Chondrocyte (in vitro differentiated cells): ENCODE measurements at places on chromosomes 7 and 10.
A peak's percentile ranks its signal among the peaks of the same experiment; 100 is the strongest.

GRCh38 chr10:35937546-35937945 lies 295.4 kb upstream of the FZD8 start:
- H3K4me3 ChIP-seq = no peak overlapping the region
- peaks cover 3% of the 10 kb centered on the region for H3K36me3 ChIP-seq
- no peaks in the 10 kb centered on the region for H3K27me3 ChIP-seq
- peaks cover 46% of the 10 kb centered on the region for H3K4me1 ChIP-seq
- DNase-seq = no peak
- no peak overlapping the region for H3K27ac ChIP-seq

GRCh38 chr10:84005403-84005802 lies 133.9 kb upstream of the GHITM start:
- H3K27ac ChIP-seq = no peak overlapping the region
- H3K36me3 ChIP-seq = no peaks in the 10 kb centered on the region
- H3K4me3 ChIP-seq = no peak overlapping the region
- DNase-seq = no peak

DNA sequence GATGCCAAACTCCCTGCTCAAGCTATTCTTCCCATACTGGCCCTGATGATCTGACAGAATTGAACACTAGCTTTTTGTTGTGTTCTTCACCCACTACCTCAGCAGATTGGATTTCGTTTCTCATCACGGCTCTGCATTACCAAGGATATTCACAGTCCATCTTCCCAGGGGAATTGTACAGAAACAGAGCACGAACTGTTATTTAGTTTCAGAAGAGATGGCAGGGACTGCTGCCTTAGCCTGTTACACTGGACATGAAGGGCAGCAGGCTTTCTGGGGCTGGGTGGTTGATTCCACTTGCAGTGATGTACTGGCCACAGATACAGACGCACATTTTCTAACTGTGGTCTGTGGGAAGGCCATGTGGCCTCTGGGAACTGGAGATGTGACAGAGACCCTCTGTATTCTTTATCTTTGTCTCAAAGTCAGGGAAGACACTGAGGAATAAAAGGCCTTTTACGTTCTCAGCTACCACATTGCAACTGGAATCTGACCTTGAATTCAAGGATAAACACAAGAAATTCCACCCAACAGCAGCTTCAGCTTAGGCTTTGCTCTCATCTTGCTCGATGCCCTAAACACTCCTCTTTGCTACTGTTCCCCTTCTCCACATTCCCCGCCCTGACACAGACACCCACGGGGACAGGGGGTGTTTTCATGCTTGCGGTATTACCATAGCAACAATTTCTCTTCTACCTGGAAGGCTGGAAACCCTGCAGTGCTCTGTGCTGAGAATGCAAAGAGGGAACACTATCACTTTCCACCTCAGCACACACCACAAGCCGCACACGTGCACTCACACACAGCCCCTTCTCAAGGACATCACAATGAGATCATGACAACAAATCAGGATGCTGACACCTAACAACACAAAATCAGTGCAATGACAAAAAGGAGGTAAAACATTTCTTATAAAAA lies 81.7 kb downstream of the RNF216 start:
- no peak overlapping the region for H3K4me3 ChIP-seq
- DNase-seq = no peak
- H3K36me3 ChIP-seq = peaks cover 10% of the 10 kb centered on the region
- H3K27me3 ChIP-seq = no peaks in the 10 kb centered on the region
- peak overlapping the region; percentile 96 for H3K27ac ChIP-seq
- peaks cover 86% of the 10 kb centered on the region for H3K4me1 ChIP-seq

GRCh38 chr7:70674571-70675010 lies 457.4 kb upstream of the GALNT17 start:
- H3K27ac ChIP-seq = no peak overlapping the region
- H3K36me3 ChIP-seq = no peaks in the 10 kb centered on the region
- no peak overlapping the region for H3K4me3 ChIP-seq
- no peak for DNase-seq

DNA sequence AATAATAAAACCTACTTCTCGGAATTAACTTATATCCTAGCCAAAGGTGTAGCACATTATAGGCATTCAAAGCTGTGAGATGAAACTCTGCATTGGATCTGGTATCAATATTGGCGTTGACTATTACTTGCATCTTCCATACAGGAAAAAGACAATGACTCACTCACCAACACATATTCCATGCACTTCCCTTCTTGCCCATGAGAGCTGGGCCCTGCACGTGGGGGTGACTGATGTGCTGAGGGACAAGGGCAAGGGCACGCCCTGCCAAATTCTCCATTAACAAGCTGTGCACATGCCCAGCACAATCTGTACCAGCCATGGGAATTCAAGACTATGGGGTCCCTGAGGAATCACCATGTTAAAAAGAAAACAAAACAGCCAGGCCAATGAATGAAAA lies 188.1 kb upstream of the PDE1C start:
- no peak overlapping the region for H3K27ac ChIP-seq
- H3K4me3 ChIP-seq = no peak overlapping the region
- no peaks in the 10 kb centered on the region for H3K36me3 ChIP-seq

- H3K27me3 ChIP-seq = peaks cover 7% of the 10 kb centered on the region
- H3K4me3 ChIP-seq = no peak overlapping the region
- no peak overlapping the region for H3K27ac ChIP-seq
- H3K4me1 ChIP-seq = peaks cover 18% of the 10 kb centered on the region
- no peaks in the 10 kb centered on the region for H3K36me3 ChIP-seq
These were observed 734.3 kb upstream of the POT1 start for GRCh38 chr7:125663961-125664360.

DNA sequence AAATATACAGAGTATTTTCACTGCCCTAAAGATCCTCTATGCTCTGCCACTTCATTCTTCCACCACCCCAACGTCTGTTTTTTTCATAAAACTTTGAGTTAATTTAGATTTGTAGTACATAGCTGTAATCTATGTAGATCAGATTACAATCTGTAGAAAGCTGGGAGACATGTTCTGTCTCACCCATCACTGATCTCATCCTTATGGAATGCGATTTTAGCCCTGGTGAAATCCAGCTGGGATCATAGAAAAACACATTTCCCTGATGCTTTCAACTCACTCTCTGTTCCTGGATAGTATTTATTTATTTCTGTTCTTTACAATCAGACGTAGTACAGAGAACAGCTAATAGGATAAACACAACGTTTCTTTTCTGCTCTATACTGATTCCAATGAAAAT lies 521.0 kb downstream of the KIF20B start:
- no peaks in the 10 kb centered on the region for H3K27me3 ChIP-seq
- no peak overlapping the region for H3K27ac ChIP-seq
- H3K4me3 ChIP-seq = no peak overlapping the region
- peaks cover 12% of the 10 kb centered on the region for H3K4me1 ChIP-seq
- no peaks in the 10 kb centered on the region for H3K36me3 ChIP-seq

GRCh38 chr7:41148521-41148951 lies 554.4 kb downstream of the INHBA start:
- no peak for DNase-seq
- peaks cover 19% of the 10 kb centered on the region for H3K4me1 ChIP-seq
- no peaks in the 10 kb centered on the region for H3K36me3 ChIP-seq
- H3K27ac ChIP-seq = no peak overlapping the region
- H3K4me3 ChIP-seq = no peak overlapping the region
- H3K27me3 ChIP-seq = no peaks in the 10 kb centered on the region

- H3K36me3 ChIP-seq = no peaks in the 10 kb centered on the region
- DNase-seq = no peak
- H3K4me1 ChIP-seq = no peaks in the 10 kb centered on the region
- no peak overlapping the region for H3K4me3 ChIP-seq
- no peak overlapping the region for H3K27ac ChIP-seq
These were observed 27.0 kb upstream of the HIBADH start for GRCh38 chr7:27689591-27690164.

GRCh38 chr7:159157714-159158113 lies 13.0 kb upstream of the VIPR2 start:
- DNase-seq = no peak
- peaks cover 23% of the 10 kb centered on the region for H3K27me3 ChIP-seq
- no peak overlapping the region for H3K4me3 ChIP-seq
- H3K36me3 ChIP-seq = no peaks in the 10 kb centered on the region

- no peaks in the 10 kb centered on the region for H3K27me3 ChIP-seq
- H3K27ac ChIP-seq = no peak overlapping the region
- H3K4me1 ChIP-seq = peaks cover 8% of the 10 kb centered on the region
- DNase-seq = no peak
- peaks cover 2% of the 10 kb centered on the region for H3K36me3 ChIP-seq
These were observed 273.1 kb downstream of the AGMO start for GRCh38 chr7:15288741-15289140.

GRCh38 chr10:59508296-59508695 lies 145.9 kb upstream of the FAM13C start:
- no peak for DNase-seq
- H3K27me3 ChIP-seq = peaks cover 14% of the 10 kb centered on the region
- H3K4me3 ChIP-seq = no peak overlapping the region
- no peaks in the 10 kb centered on the region for H3K36me3 ChIP-seq

DNA sequence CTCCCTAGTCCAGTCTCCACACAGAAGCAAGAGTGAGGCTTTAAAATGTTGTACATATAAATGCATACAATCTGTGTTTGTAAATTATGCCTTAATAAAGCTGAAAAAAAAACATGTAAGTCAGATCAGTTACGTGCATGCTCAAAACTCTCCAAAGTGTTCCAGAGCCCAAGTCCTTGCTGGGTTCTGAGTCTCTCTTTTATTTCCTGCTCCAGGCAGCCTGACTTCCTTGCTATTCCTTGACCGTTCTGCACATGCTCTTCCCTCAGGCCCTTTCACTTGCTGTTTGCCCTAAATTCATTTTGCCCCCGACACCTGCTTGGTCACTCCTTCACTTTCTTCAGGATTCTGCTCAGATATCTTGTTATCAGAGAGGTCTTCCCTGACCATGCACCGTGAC lies 770.1 kb downstream of the PHTF2 start:
- H3K27me3 ChIP-seq = no peaks in the 10 kb centered on the region
- DNase-seq = no peak
- no peak overlapping the region for H3K4me3 ChIP-seq
- H3K4me1 ChIP-seq = no peaks in the 10 kb centered on the region
- H3K27ac ChIP-seq = no peak overlapping the region
- H3K36me3 ChIP-seq = no peaks in the 10 kb centered on the region

DNA sequence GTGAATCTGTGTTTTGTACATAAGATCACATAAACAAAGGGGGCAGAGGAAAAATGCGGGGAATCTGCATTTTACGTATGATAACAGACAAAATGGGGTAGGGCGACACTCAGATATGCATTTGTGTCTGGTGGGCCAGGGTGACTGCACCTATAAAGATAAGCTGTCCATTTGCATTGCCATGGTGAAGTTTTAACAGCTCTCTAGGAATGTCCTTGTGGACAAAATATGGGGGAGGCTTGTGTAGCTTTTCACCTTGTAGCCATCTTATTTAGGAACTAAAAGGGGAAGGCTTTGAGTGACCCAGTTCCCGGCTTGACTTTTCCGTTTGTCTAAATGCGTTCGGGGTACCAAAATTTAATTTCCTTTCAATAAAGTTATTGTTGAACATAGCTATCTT lies 92.4 kb upstream of the AGBL3 start:
- H3K27ac ChIP-seq = peak overlapping the region; percentile 83
- peaks cover 78% of the 10 kb centered on the region for H3K4me1 ChIP-seq
- peak overlapping the region; percentile 60 for H3K4me3 ChIP-seq
- no peak for DNase-seq

DNA sequence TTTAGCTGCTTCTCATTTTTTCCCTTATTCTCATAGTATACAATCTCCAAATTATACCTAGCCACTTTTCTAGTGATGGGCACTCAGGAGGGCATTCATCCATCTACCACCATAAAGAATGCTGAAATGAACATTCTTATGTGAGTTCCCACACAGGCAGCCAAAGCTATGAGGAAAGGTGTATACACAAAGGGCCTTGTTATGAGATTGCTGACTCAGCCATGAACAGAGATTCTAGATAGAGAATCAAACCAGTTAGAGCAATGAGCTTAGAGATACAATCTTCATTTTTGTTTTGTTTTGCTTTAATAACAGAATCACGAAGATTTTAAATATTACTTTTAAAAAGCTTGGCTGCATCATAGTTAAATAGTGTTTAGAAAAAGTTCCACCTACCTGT lies 54.8 kb upstream of the TNKS2 start:
- no peak overlapping the region for H3K4me3 ChIP-seq
- no peak for DNase-seq
- H3K27me3 ChIP-seq = no peaks in the 10 kb centered on the region
- H3K27ac ChIP-seq = no peak overlapping the region
- H3K36me3 ChIP-seq = peaks cover 3% of the 10 kb centered on the region
- H3K4me1 ChIP-seq = peaks cover 29% of the 10 kb centered on the region

- DNase-seq = peak; percentile 69
- H3K4me3 ChIP-seq = no peak overlapping the region
- peaks cover 24% of the 10 kb centered on the region for H3K27me3 ChIP-seq
- no peaks in the 10 kb centered on the region for H3K36me3 ChIP-seq
- H3K4me1 ChIP-seq = no peaks in the 10 kb centered on the region
- no peak overlapping the region for H3K27ac ChIP-seq
These were observed 128.6 kb downstream of the ADCY1 start for GRCh38 chr7:45702751-45703150.

GRCh38 chr7:8260871-8261694 lies 884 bp downstream of the ICA1 start:
- H3K27ac ChIP-seq = peak overlapping the region; percentile 18
- peaks cover 24% of the 10 kb centered on the region for H3K27me3 ChIP-seq
- H3K36me3 ChIP-seq = peaks cover 2% of the 10 kb centered on the region
- peaks cover 8% of the 10 kb centered on the region for H3K4me1 ChIP-seq
- H3K4me3 ChIP-seq = peak overlapping the region; percentile 73

- H3K36me3 ChIP-seq = peaks cover 2% of the 10 kb centered on the region
- H3K27me3 ChIP-seq = no peaks in the 10 kb centered on the region
- H3K4me1 ChIP-seq = peaks cover 87% of the 10 kb centered on the region
- peak overlapping the region; percentile 97 for H3K27ac ChIP-seq
- H3K4me3 ChIP-seq = peak overlapping the region; percentile 57
- no peak for DNase-seq
These were observed 10.7 kb upstream of the KMT2E start for GRCh38 chr7:105003275-105003674.

- no peak overlapping the region for H3K4me3 ChIP-seq
- H3K27ac ChIP-seq = no peak overlapping the region
- H3K4me1 ChIP-seq = peaks cover 7% of the 10 kb centered on the region
- H3K36me3 ChIP-seq = peaks cover 6% of the 10 kb centered on the region
- H3K27me3 ChIP-seq = no peaks in the 10 kb centered on the region
These were observed 53.1 kb downstream of the VPS41 start for GRCh38 chr7:38855867-38856266.

GRCh38 chr10:2895594-2896196 lies 171.7 kb upstream of the PFKP start:
- no peak for DNase-seq
- H3K36me3 ChIP-seq = peaks cover 1% of the 10 kb centered on the region
- no peaks in the 10 kb centered on the region for H3K4me1 ChIP-seq
- no peak overlapping the region for H3K27ac ChIP-seq

- H3K27ac ChIP-seq = no peak overlapping the region
- no peak for DNase-seq
- no peaks in the 10 kb centered on the region for H3K27me3 ChIP-seq
- peaks cover 8% of the 10 kb centered on the region for H3K36me3 ChIP-seq
- H3K4me1 ChIP-seq = peaks cover 26% of the 10 kb centered on the region
- H3K4me3 ChIP-seq = no peak overlapping the region
These were observed 127.0 kb downstream of the ANK3 start for GRCh38 chr10:60262647-60263126.

GRCh38 chr10:129846991-129847391 lies 117.1 kb downstream of the EBF3 start:
- no peak for DNase-seq
- H3K27me3 ChIP-seq = no peaks in the 10 kb centered on the region

- no peaks in the 10 kb centered on the region for H3K27me3 ChIP-seq
- no peak for DNase-seq
- no peak overlapping the region for H3K27ac ChIP-seq
- no peaks in the 10 kb centered on the region for H3K4me1 ChIP-seq
- no peak overlapping the region for H3K4me3 ChIP-seq
These were observed 39.8 kb downstream of the SLC37A3 start for GRCh38 chr7:140358412-140359051.

- no peaks in the 10 kb centered on the region for H3K27me3 ChIP-seq
- H3K4me3 ChIP-seq = peak overlapping the region; percentile 91
These were observed 588 bp downstream of the GET4 start for GRCh38 chr7:876972-877311.
